ENCODE measurements at places on chromosomes 13 and 19.

- no peak for DNase-seq
Observed at GRCh38 chr19:47352095-47352494, 3.0 kb downstream of the DHX34 start.

DNA sequence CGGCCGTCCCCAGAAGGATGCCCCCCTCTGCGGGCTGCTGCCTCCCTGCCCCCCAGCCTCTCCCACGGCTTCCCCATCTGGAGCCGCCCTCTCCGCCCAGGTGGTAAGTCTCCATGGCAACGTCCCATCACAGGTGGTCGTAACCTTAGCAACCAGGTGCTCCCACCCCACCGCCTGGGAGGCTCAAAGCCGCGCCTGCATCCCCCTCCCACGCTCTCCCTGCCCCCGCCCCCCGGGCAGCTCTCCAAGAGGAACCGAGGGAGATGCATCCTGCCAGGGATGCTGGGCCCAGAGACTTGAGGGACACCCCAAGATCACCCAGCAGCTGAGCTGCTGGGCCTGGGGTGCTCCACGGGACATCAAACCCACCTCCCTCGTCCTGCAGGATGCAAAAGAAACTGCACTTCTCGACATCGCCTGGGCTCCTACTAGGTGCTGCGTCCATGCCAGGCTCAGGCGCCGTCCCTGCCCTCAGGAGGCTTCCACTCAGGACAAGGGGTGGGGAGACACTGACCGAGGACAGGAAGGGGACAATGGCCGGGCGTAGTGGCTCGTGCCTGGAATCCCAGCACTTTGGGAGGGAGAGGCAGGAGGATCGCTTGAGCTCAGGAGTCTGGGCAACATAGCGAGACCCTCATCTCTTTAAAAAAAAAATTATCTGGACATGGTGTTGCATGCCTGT lies 5.0 kb upstream of the LINGO3 start:
- DNase-seq: no peak

GRCh38 chr19:23799321-23799720 lies 40.6 kb upstream of the ZNF681 start:
- peak; percentile 20 for DNase-seq

- DNase-seq: no peak
Observed at GRCh38 chr13:105167385-105167784, 1368.1 kb downstream of the EFNB2 start.

DNA sequence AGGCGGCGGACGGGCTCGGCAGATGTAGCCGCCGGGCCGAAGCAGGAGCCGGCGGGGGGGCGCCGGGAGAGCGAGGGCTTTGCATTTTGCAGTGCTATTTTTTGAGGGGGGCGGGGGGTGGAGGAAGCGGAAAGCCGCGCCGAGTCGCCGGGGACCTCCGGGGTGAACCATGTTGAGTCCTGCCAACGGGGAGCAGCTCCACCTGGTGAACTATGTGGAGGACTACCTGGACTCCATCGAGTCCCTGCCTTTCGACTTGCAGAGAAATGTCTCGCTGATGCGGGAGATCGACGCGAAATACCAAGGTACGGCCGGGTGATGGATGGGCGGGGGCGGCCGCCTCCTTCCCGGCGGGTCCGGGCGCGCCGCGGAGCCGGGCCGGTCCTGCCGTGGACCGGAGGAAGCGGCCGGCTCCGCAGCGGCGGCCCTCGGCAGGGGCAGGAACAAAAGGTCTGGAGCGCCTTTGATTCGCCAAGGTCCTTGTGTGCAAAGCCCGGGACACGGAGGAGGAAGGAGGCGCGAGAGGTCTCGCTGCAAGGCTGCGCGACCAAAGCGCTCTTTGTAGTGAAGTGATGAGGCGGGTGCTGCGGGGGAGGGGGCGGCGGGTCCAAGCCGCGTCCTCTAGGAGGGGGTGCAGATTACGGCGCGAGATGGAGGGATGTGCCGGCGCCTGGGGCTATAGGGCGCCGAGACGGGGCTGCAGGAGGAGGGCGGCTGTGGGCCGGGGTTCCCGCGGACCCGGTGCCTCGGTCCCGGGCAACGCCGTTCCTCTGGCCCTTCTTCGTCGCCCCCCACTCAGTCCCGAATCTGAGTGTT lies 689 bp downstream of the ING1 start:
- DNase-seq: peak; percentile 71

- no peak for DNase-seq
Observed at GRCh38 chr13:38743466-38743865, 56.6 kb downstream of the FREM2 start.

DNA sequence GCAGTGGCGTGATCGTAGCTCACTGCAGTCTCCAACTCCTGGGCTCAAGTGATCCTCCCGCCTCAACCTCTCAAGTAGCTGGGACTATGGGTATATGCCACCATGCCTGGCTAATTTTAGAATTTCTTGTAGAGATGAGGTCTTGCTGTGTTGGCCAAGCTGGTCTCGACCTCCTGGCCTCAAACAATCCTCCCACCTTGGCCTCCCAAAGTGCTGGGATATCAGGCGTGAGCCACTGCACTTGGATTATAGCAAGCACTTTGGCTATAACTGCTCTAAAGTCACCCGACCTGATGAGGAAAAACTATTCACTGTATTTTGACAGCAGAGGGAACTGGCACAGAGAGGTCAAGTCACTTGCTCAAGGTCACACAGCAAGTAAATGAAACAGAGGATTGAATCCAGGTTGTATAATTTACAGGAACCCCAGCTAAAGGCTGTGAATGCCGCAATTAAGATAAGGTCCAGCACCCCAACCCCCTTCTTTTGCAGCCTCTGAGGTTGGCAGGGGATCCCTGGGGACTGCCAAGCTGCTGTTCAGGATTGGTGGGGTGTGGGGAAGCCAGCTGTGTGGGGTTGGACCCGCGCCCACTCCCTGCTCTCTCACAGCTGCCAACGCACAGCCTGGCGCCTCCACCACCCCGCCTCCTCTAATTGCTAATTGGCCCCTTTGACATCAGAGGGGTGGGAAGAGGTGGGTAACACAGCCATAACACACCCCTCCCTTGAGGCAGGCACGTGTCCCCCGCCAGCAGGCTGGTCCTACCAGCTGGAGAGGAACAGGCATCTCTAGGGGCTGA lies 6.0 kb downstream of the TMIGD2 start:
- no peak for DNase-seq

DNA sequence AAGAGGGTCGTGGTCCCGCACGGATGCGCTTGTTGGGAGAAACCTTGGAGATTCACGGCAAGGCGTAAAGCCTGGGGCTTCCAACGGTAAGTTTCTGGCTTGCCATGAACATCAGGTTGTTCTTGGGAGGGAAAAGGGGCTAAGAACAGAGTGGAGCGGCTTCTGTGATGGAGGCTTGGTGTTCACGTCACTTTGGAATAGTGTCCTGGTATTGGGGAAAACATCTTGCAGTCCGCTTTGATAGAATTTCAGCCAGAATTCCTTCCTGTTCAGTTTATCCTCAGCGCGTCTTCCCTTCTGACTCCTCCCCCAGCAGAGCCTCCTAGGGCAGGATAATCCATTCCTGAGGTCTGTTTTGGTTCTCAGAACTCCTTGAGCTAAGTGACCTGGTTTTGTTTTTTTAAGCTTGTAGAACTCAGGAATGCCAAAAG lies 2.0 kb downstream of the KCTD15 start:
- no peak for DNase-seq

DNA sequence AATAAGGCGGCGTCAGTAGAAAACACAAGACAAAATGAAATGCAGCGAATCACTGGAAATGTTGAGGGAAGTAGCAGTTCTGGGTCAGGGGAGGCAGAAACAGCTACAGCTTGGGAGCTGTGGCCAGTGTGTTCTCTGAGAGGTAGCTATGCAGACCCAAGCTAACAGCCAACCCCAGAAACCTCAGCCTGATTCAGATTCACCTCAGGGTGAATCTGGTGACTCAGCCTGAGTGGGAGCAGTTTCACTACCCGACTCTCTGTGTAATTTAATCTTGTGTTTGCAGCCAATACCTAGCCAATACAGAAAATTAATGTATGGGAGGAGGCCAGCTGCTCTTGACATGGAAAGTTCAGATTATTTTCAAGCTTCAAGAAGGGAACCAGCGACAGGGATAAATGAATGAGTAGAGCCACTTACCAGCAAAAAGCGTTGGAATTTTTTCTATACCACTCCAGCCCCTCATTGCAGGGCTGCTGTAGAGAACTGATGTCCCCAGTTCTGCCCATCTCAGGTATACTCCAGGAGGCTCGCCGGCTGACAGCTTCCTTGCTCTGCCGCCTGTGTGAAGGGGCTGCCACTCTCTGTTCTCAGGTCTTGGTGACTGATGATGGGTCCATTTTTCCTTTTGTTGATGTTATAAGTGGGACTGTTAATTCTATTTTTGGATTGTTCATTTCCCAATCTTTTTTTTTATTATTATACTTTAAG lies 8.9 kb downstream of the IGFL3 start:
- no peak for DNase-seq

GRCh38 chr19:16462757-16463250 lies 9.0 kb downstream of the EPS15L1 start:
- DNase-seq: no peak

DNA sequence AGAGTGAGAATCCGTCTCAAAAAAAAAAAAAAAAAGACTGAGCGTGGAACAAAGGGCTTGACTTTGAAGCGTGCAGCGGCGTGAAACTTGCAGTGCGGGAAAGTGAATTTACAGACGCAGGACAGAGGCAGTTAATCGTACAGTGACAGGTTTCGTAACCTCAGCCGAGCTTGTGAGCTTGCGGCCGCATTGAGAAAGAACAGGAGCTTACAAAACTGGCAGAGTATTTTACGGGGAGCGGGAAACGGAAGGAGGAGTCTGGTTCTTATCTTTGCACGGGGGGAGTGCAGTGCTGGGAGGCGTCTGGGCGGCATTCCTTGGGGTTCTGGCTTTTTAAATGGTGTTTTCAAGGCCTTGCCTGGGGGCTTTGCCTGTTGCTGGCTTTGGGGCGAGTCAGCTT lies 6.0 kb upstream of the BSG start:
- DNase-seq: no peak

GRCh38 chr13:105634059-105634458 lies 901.4 kb downstream of the EFNB2 start:
- no peak for DNase-seq

DNA sequence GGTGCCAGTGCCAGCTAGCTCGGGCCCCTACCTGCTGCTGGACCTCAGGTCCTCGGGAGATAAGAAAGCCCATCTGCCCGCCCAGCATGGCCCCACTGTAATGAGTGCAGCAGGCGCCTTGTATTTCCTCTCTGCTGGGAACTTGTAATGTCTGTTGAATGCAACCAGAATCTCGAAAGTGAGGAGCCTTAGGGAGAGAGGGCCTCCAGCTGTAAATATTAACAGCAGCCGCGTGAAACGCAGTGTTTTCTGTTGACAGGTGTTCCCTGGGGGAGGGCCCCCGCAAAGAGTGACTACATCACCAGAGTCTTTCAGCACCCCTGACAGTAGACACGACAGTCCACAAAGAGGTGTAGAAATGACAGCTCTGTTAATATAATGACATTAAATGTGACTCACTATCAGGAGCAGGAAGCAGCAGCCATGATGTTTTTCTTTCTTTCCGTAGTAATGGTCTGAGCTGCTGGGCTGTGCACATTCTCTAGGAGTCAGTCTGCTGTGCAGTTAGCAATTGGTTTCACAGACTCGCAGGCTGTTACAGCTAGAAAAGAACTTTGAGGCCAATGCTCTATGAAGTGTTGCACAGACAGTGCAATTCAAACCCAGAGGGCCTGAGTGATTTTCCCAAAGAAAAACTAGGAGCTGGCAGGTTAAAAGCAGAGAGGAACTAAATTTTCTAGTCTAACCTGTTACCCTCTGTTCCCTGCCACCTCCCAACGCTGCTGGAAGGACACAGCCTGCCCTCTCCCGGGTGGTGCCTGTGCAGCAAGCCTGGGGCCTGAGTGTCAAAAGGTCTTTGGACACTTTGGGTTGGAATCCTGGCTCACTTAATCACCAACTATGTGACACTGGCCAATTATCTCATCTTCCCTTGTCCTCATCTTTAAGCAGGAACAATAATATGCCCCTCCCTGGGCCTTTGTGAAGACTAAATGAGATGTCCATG lies 58.6 kb upstream of the WASF3 start:
- no peak for DNase-seq

GRCh38 chr19:33693678-33694077 lies 71.9 kb downstream of the CHST8 start:
- DNase-seq: no peak
